H7 (cell line): ENCODE measurements at places on chromosomes 1 and 21.

- no peak for DNase-seq
Observed at GRCh38 chr1:47978486-47978885, 18.7 kb downstream of the TRABD2B start.

- no peak for DNase-seq
Observed at GRCh38 chr21:15084668-15085067, 19.9 kb upstream of the NRIP1 start.

DNA sequence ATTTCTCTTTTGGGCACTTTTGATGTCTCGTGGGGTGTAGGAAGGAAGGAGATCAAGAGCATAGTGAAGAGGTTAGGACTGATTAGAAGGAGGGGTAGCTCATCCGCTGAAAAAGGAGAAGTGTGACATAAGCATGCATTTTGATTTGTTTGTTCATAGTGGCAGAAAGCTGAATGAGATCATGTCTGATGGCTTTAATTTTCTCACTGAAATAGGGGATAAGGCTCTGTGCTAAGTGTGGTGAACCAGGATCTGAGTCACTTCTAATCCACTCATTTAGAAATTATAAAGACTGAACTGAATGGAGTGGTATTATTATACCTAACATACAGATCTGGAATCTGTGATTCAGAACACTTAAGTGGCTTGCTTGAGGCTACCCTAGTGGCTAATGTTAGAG is 344.5 kb downstream of the PDE4B start:
- no peak for DNase-seq

- DNase-seq, result no peak
Observed at GRCh38 chr1:94332516-94332915, 85.7 kb upstream of the ABCD3 start.

DNA sequence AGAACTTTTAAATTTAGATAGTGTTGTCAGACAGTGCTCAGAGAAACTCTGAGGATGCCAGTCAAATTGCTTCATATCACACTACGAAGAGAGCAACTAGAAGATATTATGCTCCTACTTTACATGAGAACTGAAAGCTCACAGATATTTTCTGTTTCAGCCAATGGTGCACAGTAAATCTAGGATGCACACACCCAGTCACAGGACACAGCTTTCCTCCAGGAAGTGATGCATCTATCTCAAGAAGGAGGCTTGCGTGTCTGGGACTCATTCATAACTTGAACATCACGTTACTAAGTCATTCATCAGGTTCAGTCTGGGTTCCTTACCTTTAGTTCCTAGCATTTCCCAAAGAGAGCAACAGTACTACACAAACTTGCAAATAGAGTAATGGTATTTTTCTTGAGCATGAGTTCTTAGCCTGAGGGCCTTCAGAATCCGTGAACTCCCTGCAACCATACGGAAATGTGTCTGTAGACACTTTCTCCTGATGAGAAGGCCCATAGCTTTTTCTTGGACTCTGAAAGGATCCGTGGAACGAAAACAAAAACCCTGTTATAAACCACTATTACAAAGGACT is 12.2 kb downstream of the ZNF697 start:
- DNase-seq, result no peak

DNA sequence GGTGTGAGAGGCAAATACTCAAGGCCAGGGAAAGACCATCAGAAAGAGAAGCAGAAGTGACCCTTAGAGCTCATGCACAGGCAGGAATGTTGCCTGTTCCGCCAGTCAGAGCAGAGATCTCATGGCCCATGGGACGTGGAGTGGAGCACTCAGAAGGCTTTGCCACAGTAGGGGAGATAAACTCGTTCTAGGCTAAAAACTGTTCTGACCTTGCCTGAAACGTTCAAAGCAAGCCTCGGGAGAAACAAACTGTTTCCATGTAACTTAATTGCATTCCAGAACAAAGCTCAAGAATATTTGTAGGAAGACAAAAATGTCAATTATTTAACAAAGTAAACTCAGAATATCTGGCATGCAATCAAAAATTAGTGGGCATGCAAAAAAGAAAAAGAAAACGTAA is 20.7 kb upstream of the SLC19A1 start:
- DNase-seq, result no peak

DNA sequence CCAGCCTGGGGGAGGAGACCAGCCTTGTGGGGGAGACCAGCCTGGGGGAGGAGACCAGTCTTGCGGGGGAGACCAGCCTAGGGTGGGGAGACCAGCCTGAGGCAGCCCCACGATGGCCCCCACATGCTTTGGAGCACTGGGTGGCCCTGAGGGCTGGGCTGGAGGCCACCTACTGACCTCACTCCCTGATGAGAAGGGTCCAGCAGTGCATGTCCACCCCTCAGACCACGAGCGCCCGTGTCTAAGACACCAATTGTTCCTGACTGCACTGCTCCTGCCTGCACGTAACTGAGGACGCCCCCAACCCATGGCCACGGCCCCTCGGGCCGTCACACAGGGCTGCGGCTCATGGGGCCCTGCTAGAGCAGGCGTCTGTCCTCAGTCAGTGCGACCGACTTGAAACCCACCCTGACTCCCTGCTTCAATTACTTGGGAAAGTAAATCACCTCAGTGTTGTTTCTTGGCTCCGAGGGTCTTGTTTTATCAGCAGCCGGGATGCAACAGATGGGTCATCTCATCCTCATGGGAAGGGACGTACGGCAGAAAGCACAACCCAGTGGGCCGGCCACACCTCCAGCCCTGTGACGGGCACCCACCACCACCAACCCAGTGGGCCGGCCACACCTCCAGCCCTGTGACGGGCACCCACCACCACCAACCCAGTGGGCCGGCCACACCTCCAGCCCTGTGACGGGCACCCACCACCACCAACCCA is at the start of gene SPATC1L:
Gene SPATC1L (minus strand): TSS at position 550 of the 715 bp plus-strand sequence. CDS start 1,643 bp downstream, outside the sequence.
- peak; percentile 94 for DNase-seq

DNA sequence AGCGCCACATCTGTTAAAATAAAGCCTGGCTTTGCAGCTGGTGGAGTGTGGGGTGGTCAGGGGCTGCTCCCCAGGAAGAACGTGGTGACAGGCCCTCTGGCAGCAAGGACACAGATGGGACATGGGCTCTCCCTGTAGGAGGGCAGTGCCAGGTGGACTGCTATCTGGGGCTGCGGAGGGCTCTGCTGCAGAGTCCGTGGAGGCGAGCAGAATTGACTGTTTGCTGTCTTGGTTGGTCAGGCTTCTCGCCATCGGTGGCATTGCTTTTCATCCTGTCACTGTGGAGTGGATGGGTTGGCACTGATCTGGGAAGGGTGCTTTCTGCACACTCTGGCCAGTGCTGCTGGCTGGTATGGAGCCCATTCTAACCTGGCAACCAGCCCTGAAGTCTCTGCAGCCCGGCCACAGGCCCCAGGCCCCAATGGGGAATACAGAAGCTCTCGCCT is 103.0 kb downstream of the LAMC2 start:
- DNase-seq, result no peak

- no peak for DNase-seq
Observed at GRCh38 chr1:180674603-180675530, 43.0 kb downstream of the XPR1 start.

GRCh38 chr21:38753557-38753971 is 52.2 kb upstream of the ETS2 start:
- no peak for DNase-seq

GRCh38 chr1:190172651-190173430 is 304.8 kb downstream of the BRINP3 start:
- no peak for DNase-seq
